ENCODE measurements at places on chromosomes 11 and 22. TPM values are rescaled to one million over a fixed set of nuclear protein-coding genes. Genes with fewer than 3 reads are reported as not detected.

- DNase-seq, result no peak
Observed at GRCh38 chr11:70303070-70303469, 32.6 kb downstream of the PPFIA1 start.

GRCh38 chr22:33035272-33035863 is 22.8 kb downstream of the SYN3 start:
- DNase-seq, result no peak

The MS4A3 gene
- not detected for total RNA-seq

The PATE4 gene
- not detected for total RNA-seq

- peak; percentile 70 for DNase-seq
Observed at GRCh38 chr11:11931461-11932055, 76.9 kb downstream of the DKK3 start.

The OR5F1 gene
- not detected for total RNA-seq
